ENCODE measurements at places on chromosomes 3 and 15.

- no peak for DNase-seq
Measured at GRCh38 chr15:56608140-56608778, 125.0 kb downstream of the ZNF280D start.

DNA sequence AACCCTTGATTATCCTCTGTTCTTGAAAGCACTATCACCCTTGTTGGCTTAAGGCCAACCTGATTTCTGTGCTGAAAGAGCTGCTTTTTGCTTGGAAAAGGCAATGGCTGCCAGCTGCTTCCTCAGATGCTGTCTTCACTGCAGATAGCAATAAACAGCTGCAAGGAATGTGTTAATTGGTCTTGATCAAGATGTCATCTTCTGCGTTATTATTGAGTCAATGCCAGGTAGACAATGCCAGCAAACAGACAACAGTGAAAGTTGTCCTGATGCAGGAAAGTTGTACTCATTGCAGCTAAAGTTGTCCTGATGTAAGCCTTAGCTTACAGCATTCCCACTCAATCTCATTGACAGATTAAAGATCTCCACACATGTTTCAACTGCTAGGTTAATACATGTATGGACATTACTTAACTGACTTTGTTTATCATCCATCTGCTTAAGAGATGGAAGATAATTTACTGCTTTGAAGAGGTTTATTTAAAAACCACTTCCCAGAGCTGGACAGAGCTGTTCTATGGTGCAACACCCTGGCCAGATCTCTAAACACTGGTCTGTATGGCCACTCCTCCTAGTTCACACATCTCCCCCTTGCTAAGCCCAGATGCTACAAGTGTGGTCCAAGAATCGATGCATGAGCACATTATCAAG lies 251.0 kb upstream of the MCTP2 start:
- DNase-seq = no peak

- no peak for DNase-seq
Measured at GRCh38 chr3:85228966-85229365, 270.2 kb downstream of the CADM2 start.

- no peak for DNase-seq
Measured at GRCh38 chr15:54599386-54599785, 597.4 kb downstream of the RSL24D1 start.

- DNase-seq = no peak
Measured at GRCh38 chr3:3065876-3066275, 44.3 kb downstream of the IL5RA start.

GRCh38 chr3:29934751-29935150 lies 653.9 kb downstream of the RBMS3 start:
- DNase-seq = no peak

- no peak for DNase-seq
Measured at GRCh38 chr3:196736670-196737374, 2.8 kb upstream of the PAK2 start.
